ENCODE measurements at places on chromosomes 2 and 18.

DNA sequence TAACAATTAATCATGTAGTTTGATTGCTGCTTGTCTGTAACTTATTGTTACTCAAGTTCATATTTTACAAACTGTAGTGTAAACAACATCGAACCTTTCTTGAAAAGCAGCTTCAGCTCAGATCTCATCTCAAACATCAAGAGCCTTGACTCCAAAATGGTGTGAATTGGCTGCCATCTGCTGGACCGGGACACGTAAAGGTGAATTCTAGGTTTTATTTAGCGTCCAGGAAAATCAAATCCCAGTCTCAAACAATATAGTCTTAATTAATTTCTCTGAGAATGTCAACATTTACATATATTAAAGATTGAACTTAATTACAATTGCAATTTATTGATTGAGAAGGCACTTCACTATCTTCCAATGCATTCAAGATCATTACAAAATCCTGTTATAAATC is 453.0 kb downstream of the GALR1 start:
- peak; percentile 0 for DNase-seq

DNA sequence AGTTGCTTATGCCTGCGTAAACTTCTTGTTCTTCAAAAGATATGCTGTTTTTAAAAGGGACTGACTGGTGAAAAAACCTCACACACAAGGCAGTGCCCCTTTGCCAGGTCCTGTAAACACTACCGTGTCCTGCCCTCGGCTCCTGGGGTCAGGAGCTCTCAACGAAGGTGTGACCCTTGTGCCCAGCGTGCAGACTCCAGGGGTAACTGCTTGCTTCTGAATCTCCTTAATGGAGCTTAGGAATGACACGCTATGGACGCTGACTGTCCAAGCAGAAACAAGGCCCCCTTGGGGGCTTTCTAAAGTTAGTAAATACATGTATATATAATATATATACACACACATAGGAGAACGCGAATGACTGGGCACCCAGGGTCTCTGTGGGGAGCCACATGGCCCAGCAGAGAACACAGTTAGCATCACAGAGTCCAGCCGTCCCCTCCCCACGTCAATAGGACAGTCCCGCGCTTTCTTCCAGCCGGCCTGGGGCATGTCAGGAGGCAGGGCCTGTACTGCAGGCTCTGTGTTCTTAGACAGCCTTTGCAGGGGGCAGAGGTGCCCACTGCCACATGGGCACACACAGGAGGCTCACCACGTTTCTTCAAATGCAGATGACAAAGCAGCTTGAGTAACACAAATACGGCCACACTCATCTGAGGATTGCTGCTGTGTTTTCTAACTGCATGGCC is 96.1 kb downstream of the HDAC4 start:
- DNase-seq = no peak

DNA sequence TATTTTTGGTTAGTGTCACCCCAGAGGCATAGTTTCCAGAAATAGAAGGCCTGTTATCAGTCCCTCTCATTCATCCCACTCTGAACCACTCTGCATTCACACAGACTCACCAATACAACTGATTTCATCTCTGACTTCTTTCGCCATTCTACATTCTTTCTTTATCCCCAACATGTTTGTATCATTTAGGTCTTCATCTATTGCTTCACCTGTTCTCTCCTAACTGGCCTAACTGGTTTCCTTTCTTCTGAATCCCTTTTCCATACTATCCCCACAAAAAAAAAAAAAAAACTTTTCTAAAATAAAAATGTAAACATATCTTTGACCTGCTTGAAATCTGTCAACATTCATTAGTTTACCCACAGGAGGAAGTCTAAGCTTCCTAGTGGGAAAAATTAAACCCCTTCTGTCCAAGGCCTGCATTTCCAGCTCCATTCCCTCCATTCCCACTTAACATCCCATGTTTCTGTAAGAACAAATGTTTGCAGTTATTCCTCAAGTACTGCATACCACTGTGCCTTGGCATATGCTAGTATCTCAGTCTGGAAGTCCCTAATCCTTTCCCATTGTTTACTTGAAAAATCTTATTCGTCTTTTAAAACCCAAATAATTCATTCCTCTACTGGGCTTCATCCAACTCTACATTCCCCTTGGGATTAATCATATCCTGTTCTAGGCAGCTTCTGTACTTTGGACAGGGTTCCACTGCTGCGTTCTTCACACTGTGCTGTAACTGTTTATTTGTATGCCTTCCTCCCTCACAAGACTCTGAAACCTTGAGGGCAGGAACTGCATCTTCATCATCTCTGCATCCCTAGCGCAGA is 68.5 kb downstream of the FIGN start:
- DNase-seq = peak; percentile 41

- no peak for DNase-seq
Measured at GRCh38 chr2:96484091-96484490, 21.1 kb downstream of the NEURL3 start.

- no peak for DNase-seq
Measured at GRCh38 chr18:38198526-38198925, 632.9 kb upstream of the CELF4 start.

DNA sequence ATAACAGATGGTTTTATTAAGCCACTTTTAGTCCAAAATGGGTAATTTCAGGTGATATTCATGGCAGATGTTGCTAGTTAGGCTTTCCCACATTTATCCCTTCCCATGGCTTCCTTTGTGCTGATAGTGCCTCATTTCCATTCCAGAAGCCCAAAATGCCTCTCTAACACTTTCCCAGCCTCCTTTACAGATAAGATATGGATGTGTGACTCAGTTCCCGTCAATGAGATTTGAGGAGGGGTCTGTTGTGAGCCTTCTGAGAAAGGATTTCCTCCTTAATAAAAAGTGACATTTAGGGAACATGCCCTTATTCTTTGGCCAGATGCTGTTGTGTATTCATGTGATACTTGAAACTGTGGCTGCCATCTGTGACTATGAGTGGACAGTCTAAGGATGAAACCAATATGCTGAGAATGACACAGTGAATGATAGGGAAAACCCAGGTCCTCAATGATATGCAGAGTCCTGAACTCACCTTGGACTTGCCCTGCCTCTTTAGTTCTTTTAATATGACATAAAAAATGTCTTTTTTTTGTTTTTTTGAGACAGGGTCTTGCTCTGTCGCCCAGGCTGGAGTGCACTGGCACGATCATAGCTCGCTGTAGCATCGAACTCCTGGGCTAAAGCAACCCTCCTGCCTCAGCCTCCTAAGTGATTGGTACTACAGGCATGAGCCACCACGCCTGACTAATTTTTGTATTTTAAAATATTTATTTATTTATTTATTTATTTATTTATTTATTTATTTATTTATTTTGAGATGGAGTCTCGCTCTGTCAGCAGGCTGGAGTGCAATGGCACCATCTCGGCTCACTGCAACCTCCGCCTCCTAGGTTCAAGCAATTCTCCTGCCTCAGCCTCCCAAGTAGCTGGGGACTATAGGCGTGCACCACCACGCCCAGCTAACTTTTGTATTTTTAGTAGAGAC is 5.8 kb upstream of the ACSL3 start:
- DNase-seq = no peak

DNA sequence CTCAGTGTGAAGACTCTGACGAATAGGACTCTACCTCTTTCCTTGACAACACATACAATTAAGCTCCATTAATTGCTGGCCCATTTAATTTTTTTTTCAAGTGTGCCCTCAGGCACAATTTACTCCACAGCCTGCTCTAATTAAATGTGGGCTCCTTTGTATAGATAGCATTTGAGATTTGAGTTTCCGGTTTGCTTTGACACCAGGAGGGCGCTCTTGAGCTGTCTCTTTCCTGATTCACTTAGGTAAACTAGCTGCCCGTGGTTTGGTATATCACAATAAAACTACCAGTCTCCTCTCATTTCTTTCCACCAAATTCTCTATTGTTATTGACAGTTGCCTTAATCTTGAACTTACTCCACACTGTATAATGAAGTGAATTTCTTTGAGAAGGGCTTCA is 666.0 kb downstream of the DSC3 start:
- peak; percentile 3 for DNase-seq

GRCh38 chr2:3170792-3171455 is 206.7 kb downstream of the EIPR1 start:
- no peak for DNase-seq

DNA sequence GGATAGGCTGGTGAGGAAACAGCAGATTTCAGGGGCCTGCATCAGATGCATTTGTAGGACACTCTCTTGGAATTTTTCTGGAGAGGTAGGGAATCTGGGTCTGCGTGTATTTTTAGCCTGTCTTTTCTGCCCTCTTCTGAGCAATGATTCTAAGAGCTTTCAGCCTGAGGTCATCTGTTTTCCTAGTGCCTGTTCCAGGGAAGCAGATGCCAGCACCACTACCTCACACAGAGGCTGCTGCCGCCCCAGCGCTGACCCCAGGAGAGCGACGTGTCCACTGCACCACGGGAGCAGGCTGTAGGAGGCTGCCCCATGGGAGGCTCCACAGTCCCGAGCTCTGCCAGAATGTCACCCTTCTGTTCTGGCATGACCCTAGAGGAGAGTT is 316.5 kb downstream of the CYP26B1 start:
- no peak for DNase-seq

GRCh38 chr2:24579053-24579803 is 88.2 kb downstream of the NCOA1 start:
- DNase-seq = no peak

- DNase-seq = no peak
Measured at GRCh38 chr2:203413796-203414195, 85.6 kb downstream of the ABI2 start.

GRCh38 chr2:84880645-84881521 is at the start of gene TRABD2A:
TRABD2A (minus strand) TSS chr2:84881084; CDS start chr2:84881039, 45 bp downstream.
- DNase-seq = no peak

GRCh38 chr18:40360558-40360957 is 1594.5 kb upstream of the PIK3C3 start:
- DNase-seq = peak; percentile 4

- no peak for DNase-seq
Measured at GRCh38 chr2:186751790-186752189, 57.9 kb downstream of the FAM171B start.

- DNase-seq = no peak
Measured at GRCh38 chr2:101375653-101376052, 11.7 kb downstream of the CREG2 start.

GRCh38 chr2:107932488-107932887 is 53.8 kb upstream of the SLC5A7 start:
- no peak for DNase-seq

DNA sequence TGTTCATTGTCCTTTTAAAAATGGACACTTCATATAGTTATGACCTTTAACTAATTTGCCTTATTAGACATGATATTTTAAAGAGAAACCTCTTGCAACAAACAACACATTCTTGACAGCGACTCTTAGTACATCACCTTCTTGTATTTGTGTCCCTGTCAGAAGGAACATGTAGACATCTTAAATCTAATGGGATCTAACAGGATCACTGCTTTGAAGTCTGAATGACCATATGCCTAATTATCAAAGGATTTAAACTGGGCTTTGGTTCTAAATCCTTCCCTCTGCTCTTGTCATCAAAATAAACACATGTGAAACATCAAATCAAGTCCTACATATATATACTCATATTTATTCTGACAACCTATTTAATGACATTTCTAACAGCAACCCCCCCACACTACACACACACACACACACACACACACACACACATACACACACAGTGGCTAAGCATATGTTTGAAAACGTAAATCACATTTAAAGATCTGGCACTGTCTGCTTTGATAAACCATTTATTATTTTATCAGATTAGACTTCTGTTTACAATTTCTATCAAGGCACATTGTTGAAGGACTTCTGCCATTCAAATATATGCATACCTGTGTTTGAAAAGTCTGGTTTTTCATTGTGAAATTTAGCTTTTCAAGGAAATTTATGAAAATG is 4.2 kb downstream of the GALNT13 start:
- DNase-seq = no peak

GRCh38 chr2:81650048-81650971 is 1345.8 kb upstream of the LRRTM1 start:
- no peak for DNase-seq

- no peak for DNase-seq
Measured at GRCh38 chr2:150938527-150938926, 323.1 kb downstream of the RBM43 start.

- DNase-seq = no peak
Measured at GRCh38 chr2:42504364-42505230, 10.8 kb upstream of the KCNG3 start.

- no peak for DNase-seq
Measured at GRCh38 chr2:31504311-31504710, 76.4 kb downstream of the SRD5A2 start.

- no peak for DNase-seq
Measured at GRCh38 chr2:143930891-143931290, 589.0 kb downstream of the ZEB2 start.

DNA sequence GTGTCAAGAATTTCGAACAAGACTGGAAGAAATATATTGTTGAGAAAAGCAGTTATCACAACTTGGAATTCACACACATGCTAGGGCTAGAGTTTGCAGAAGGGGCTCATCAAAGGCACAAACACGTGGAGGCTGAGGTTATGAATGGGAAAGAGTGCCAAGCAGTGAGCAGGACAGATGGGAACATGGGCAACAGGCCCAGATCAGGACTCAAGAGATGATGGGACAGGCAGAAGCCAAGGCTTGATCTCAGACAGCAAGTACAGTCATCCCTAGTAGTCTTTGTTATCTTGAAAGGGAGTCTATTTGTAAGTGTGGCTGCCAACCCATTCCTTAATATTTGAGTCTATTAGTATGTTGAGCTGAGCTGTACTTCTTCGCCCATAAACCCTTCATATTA is 22.2 kb upstream of the EPC2 start:
- DNase-seq = peak; percentile 81

GRCh38 chr18:74899554-74899953 is 301.9 kb downstream of the ZNF407 start:
- no peak for DNase-seq

GRCh38 chr18:3541549-3542386 is 91.8 kb downstream of the TGIF1 start:
- DNase-seq = no peak

GRCh38 chr2:39593439-39594393 is 72.0 kb upstream of the TMEM178A start:
- peak; percentile 72 for DNase-seq

- DNase-seq = no peak
Measured at GRCh38 chr2:187774551-187775071, 220.4 kb upstream of the TFPI start.

DNA sequence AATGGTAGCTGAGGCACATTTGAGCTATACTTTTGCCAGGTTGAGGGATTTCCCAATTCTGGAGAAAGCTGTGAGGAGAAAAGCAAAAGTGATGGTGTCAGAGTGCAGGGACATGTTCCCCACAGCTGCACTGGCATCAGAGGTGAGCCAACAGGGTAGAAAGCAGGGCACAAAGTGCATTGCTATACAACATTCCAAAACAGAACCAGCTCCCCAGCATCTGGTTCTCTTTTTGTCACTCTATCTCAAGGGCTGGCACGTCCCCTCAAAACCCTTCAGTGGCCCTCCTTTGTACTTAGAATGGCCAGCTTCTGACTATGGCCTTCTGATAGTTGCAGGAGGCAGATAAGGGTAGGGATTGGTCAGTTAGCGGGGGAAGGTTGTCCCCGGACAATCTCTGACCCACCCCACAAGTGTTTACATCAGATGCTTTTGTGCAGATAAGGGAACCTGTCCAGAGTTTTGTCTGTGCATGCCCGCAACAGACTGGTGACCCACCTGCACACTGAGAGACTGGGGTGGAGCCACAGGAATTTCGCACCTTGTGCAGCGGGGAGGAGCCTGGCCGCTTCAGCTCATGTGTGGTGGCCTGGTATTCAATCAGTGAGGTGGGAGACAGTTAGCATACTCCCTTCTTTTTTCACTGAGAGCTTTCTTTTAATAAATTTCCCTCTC is 31.0 kb upstream of the TMEM17 start:
- no peak for DNase-seq

- peak; percentile 71 for DNase-seq
Measured at GRCh38 chr18:3538456-3538855, 88.5 kb downstream of the TGIF1 start.

- no peak for DNase-seq
Measured at GRCh38 chr18:62537946-62538345, 15.1 kb downstream of the ZCCHC2 start.

Data from NCI-H446 (cell line).